CD4-positive, alpha-beta T cell treated with Interferon alpha-2 for 1 hour (primary cell): ENCODE measurements at places on chromosomes 2 and 18.

- DNase-seq = no peak
Observed at GRCh38 chr2:159960414-159960813, 102.0 kb downstream of the PLA2R1 start.

GRCh38 chr2:25255745-25256487 lies 85.8 kb downstream of the DNMT3A start:
- DNase-seq = no peak

DNA sequence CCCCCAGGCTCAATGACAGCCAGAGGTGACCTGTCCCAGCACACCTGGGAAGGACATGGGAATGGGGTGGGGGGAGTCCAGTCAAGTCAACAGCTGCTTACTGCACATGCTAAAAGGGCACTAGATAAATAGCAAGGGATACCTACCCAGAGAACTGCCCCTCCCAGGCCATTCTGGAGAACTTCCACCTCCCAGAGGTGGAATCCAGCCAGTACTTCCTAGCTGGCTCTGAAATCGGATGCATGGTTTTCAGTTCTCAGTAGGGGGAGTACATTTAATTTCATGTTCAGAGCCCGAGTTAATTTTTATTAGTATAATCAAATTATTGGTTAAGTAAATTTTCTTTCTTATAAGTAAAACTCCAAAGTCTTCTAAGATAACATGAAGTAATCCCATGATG lies 28.9 kb upstream of the ITGA6 start:
- DNase-seq = no peak

GRCh38 chr2:35963824-35964223 lies 391.8 kb upstream of the CRIM1 start:
- DNase-seq = no peak

DNA sequence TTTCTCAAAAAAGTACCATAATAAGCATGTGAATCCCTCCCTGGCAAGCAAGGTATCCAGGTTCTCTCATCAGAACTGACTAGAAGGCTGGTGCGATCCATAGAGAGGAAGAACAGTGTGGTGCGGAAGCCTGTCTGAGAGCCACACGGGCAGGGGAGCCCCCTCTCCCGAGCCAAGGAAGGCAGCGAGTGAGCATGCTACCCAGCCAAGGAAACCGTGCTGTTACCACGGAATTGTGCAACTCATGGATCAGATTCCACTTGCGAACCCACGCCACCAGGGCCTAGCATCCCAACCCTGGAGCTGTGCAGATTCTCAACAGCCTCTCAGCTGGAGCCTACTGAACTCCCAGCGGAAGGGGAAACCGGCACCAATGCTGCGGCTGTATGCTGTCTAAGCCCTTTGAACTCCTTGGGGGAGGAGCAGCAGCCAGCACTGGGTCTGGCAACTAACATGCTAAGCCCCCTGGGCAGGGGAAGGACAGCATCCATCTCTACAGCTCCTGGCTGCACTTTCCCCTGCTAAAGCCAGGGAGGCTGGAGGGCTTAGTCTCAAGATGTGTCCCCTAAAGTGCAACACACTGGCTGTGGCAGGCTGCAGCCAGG lies 823.1 kb downstream of the EPHA4 start:
- no peak for DNase-seq

DNA sequence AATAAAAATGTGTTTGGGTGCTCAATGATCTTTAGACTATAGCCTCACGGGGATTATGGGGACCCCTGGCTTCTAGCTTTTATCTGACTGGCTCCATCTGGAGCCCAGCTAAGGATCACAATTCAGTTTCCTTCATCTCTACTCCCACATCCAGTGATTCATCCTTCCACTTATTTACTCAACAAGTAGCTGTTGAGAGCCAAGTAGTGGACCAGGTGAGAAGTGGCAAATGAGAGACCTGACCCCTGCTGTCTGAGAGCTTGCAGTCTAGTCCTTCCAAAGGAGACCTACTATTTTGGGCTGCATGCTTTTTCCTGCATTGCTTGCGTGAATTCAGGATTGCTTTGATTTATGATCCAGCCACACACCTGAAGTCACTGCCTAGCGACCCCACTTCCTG lies 10.7 kb upstream of the DSG3 start:
- DNase-seq = no peak

DNA sequence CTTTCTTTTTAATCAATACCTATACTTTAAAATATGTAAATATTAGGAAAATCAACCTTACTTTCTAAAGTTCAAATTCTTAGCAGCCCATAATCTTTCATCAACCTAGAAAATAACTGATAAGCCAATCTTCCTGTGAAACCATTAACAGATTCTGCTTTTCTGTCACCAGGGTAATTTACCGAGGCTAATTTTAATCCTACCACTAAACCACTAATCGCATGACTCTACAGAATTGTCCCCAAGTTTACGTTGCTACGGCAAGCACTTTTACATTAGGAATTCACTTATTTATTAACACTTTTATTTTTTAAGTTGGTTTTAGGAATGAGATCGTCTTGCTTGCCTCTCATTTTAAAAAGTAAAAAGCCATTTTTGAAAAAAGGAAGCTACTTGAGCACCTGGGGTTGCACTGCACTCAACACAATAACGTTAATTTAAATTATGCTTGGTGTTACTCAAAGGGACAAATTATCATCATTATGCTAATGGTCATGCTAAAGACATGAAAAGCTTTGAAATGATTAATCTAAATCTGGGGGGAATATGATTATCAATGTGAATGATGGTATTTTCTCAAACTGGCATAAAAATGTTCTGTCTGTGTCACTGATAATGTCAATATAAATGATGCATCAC lies 10.2 kb downstream of the ZNF516 start:
- DNase-seq = no peak

- no peak for DNase-seq
Observed at GRCh38 chr2:121182520-121182919, 102.5 kb downstream of the TFCP2L1 start.

GRCh38 chr2:118058951-118059350 lies 29.3 kb upstream of the INSIG2 start:
- DNase-seq = no peak

DNA sequence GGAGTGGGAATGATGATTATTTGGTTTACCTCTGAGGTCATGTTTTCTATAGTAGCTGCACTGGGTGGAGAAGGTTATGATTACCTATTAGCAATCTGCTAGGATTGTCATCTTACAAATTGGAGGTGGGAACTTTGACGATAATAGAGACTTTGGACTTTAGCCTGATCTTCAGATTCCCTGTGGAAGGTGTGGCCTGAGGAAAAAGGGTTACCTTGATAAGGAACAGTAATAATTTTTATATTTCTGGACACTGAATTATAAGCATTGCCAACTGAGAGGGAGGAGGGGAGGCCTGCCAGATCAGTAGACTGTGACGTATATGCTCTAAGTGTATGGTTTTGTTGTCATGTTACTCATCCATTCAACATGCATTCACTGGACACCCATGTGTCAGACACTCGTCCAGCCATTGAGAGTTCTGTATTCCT lies 183.4 kb upstream of the FOSL2 start:
- DNase-seq = no peak

DNA sequence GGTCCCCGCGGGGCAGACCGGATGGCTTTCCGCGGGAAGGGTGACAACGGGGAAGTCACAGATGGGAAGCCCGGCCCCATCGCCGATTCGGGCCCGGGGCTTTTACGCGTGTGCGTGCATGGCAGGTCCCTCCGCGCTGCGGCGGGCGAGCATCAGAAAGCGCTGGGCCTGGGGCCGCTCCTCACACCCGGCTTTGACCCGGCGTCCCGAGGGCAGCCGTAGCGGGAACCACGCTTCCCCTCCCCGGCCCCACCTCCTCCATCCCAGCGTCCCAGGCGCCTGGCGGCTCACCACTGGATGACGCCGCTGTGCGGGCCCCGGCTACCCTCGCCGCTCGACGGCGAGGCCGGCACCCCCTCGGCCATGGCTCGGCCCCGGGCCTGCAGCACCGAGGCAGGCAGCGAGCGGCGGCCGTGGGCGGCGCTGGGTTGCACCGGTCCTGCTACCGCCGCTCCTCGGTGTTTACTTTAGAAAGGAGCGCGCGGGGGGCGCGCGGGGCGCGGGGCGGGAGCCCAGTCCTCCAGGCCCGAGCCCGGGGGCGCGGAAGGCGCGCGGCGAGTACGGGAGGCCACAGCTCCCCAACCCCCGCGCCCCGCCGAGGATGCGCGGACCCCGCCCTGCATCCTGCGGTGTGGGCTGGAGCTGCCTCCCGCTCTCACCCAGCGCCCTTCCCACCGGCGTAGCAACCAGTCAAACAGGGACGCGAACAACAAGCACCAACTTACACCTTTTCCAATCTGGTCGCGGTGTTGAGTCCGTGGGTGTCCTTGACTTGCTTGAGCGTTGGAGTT lies 806 bp downstream of the RFX8 start:
- peak; percentile 2 for DNase-seq

GRCh38 chr2:206368484-206368883 lies 74.8 kb upstream of the ADAM23 start:
- DNase-seq = no peak

DNA sequence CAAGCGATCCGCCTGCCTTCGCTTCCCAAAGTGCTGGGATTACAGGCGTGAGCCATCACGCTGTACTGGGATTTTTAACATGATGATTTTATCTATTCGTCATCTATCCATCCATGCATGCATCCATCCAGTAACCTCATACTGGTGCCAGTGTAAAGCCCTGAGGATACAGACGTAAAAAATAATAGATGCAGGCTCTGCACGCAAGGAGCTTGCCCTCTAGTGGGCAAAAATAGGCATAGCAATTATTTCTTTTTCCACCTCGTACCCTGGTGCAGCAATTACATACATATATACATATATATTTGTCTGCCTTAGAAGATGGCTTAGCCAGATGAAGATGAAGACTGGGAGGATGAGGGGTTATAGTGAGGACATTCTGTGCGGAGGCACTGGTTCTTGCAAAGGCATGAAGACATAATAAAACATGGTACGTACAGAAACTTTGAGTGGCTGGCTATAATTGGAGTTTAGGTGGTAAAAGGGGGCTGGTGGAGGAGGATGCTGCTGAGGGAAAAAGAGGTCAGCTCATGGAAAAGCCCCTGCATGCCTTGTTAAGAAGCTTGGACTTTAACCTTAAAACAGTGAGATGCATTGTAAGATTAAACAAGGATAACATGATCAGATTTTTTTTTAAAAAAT lies 19.6 kb upstream of the RPIA start:
- DNase-seq = peak; percentile 61

DNA sequence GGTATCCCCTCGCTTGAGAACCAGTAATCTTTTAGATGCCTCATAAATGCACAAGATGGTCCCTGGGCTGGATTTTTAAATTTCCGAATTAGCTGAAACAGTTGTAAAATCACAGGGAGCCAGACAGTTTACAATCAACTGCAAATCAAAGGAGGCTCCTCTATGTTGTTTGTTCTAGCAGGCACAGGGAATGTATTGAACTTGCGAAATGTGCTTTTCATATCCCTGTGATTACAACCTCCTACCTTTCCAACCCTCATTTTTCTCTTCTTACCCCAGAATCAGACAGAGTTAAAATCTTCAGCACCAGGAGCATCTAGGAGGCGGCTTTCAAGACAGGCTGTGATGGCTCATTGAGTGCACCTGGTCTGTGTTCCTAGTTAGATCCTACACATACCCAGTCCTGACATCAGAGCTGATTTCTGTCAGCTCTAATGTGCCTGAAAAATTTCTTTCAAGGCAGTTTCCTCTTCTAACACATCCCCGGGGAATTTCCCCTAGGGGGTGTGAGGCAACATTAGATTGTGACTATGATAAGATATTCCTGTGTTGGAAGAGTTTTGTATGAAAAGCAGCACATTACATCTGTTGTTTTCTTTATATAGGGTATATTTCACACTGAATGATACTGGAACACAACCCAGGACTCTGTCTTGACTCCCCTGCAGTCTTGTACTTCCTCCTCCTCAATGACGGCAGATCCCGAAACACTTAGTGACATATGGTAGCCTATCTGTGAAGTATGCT lies 17.9 kb upstream of the CAVIN2 start:
- no peak for DNase-seq

- no peak for DNase-seq
Observed at GRCh38 chr18:44986933-44987332, 306.2 kb downstream of the SETBP1 start.

DNA sequence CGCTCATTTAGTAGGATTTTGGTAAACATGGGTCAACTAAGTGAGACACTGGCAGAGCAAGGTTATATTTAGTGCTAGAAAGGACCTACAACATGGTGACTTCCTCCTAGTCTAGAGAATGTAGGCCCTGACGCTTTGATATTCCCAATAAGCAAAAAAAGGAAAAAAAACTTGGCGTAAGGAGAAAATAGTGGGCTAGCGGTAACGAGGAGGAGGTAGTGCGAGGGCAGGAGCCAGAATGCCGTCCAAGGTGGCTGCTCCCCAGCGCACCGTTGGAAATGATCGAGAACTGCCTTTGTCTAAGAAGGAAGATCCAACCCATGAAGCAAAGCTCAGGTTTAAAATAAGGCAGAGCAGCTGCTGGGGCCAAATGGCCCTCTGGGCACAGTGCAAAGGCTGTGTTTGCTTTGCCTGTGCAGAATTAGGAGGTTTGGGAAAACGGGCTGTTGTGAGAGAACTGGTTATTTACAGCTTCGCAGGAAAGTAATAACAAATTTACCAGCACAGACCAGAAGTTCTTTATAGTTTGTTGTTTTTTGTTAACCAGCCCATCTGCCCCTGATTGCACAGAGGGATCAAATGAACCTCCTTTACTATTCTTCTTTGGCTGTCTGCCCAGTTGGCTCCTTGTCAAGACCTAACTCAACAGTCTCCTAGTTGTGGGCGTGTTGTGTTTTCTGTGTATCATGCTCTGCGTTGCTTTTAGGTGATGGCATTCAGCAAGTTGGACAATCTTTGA lies 86.6 kb downstream of the ITGB1BP1 start:
- no peak for DNase-seq

- DNase-seq = no peak
Observed at GRCh38 chr2:219658874-219659273, 31.4 kb downstream of the SLC4A3 start.

GRCh38 chr2:207765547-207765946 lies 4.2 kb downstream of the FZD5 start:
- DNase-seq = no peak

GRCh38 chr2:145957929-145958328 lies 1438.0 kb upstream of the ZEB2 start:
- DNase-seq = no peak

DNA sequence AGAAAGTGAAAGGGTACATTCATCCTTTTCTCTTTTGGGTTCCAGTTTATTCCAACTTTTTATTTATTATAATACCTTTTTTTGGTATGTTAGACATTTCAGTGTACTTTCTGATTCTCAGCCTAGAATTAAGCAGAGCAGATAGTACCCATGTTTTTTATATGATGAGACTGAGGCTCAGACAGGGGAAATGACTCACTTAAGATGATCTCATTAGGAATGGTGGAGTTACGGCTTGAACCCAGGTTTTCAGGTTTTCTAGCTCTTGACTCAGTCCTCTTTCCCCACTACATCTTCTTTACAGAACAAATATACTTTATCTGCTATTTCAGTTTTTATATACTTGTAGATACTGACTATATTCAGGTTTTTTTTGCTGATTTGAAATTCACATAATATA lies 51.7 kb upstream of the OTX1 start:
- no peak for DNase-seq

GRCh38 chr2:88059979-88060906 lies 4.7 kb upstream of the KRCC1 start:
- DNase-seq = peak; percentile 58

- no peak for DNase-seq
Observed at GRCh38 chr2:108029496-108029895, 43.2 kb downstream of the SLC5A7 start.

GRCh38 chr2:30670453-30670852 lies 136.8 kb downstream of the CAPN13 start:
- no peak for DNase-seq

- DNase-seq = no peak
Observed at GRCh38 chr2:126891681-126892500, 6.8 kb upstream of the TEX51 start.
